ENCODE measurements at places on chromosomes 1 and 21. TPM values are rescaled to one million over a fixed set of nuclear protein-coding genes. Genes with fewer than 3 reads are reported as not detected.

DNA sequence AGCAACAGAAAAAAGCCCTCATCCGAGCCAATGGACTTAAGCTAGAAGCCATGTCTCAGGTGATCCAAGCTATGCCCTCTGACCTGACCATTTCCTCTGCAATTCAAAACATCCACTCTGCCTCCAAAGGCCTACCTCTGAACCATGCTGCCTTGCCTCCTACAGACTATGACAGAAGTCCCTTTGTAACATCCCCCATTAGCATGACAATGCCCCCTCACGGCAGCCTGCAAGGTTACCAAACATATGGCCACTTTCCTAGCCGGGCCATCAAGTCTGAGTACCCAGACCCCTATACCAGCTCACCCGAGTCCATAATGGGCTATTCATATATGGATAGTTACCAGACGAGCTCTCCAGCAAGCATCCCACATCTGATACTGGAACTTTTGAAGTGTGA is 20.7 kb downstream of the NR5A2 start:
- H3K36me3 ChIP-seq, result peaks cover 8% of the 10 kb centered on the region
- H3K4me3 ChIP-seq, result no peak overlapping the region
- no peak for DNase-seq
- H3K4me1 ChIP-seq, result peaks cover 15% of the 10 kb centered on the region
- peak overlapping the region; percentile 75 for H3K27ac ChIP-seq
- peaks cover 2% of the 10 kb centered on the region for H3K27me3 ChIP-seq

The MIXL1 gene
- polyA plus RNA-seq, result 0.28 TPM

GRCh38 chr1:224168859-224169380 is 14.1 kb upstream of the DEGS1 start:
- DNase-seq, result no peak
- no peak overlapping the region for H3K27ac ChIP-seq
- H3K4me1 ChIP-seq, result no peaks in the 10 kb centered on the region
- no peak overlapping the region for H3K4me3 ChIP-seq

The BRDT gene
- not detected for polyA plus RNA-seq

The TADA1 gene
- polyA plus RNA-seq, result 18.5 TPM

The SIM2 gene
- 0.58 TPM for polyA plus RNA-seq

GRCh38 chr1:227777156-227777555 is 38.3 kb upstream of the PRSS38 start:
- H3K36me3 ChIP-seq, result peaks cover 27% of the 10 kb centered on the region
- no peak for DNase-seq
- H3K4me3 ChIP-seq, result no peak overlapping the region
- H3K27ac ChIP-seq, result no peak overlapping the region
- no peaks in the 10 kb centered on the region for H3K27me3 ChIP-seq

DNA sequence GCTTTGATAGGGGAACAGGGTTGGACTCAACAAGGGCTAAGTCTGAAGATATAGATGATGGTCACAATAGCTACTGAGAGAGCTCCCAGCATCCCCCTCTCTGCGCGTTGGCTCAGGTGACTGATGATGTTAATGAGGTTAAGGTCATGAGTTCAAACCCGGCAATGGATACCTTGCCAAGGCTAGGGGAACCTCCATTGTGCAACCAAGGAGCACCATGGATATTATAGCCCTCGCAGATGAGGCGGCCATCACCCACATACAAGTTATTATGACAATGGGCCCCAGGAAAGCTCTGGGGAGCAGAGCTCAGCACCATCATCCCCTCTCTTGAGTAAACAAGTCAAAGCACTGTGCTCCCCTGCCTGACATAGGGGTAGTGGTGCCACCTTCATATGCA is 8.2 kb downstream of the KCNA2 start:
- H3K36me3 ChIP-seq, result no peaks in the 10 kb centered on the region
- peaks cover 12% of the 10 kb centered on the region for H3K27me3 ChIP-seq
- H3K4me1 ChIP-seq, result peaks cover 4% of the 10 kb centered on the region
- H3K27ac ChIP-seq, result no peak overlapping the region
- H3K4me3 ChIP-seq, result no peak overlapping the region

The VAV3 gene
- 18.3 TPM for polyA plus RNA-seq

DNA sequence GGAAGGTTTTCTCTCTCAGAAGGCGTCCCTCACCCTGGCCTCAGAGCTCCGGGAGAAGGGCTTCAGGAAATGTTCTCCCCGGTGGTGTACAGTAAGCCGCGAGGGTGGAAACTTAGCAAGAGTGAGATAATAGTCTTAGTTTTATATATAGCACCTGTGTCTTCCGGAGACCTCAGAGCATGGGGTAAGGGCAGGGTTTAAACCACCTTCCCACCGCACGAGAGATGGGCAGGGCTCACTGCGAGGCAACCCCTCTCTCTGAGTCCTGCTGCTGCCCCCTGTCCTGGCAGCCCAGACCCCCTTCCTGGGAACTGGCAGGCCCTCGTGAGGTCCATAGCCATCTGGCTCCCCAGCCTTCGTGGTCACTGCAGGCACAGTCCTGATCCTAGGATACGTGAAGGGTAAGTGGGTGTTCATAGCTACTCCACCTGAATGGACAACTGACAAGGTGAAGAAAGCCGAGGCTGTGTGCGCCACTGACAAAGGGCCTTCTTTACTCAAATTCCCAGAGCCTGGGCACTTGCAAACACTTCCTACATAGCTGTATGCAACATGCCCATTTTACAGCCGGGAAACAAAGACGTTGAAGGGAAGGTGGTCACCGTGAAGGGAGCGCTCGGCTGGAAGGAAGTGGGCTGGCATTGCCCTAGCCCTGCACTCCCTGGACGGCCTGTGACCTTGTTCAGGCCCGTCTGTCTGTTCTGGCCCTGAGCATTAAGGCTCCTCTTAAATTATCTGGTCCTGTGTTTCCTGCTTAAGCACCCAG is 26.9 kb downstream of the ITPKB start:
- peaks cover 3% of the 10 kb centered on the region for H3K4me1 ChIP-seq
- no peaks in the 10 kb centered on the region for H3K36me3 ChIP-seq
- H3K27me3 ChIP-seq, result no peaks in the 10 kb centered on the region

GRCh38 chr1:220380885-220381284 is 108.6 kb upstream of the RAB3GAP2 start:
- DNase-seq, result no peak
- H3K27ac ChIP-seq, result no peak overlapping the region
- no peaks in the 10 kb centered on the region for H3K27me3 ChIP-seq
- no peak overlapping the region for H3K4me3 ChIP-seq
- H3K36me3 ChIP-seq, result no peaks in the 10 kb centered on the region

- H3K4me3 ChIP-seq, result no peak overlapping the region
- no peaks in the 10 kb centered on the region for H3K27me3 ChIP-seq
- H3K27ac ChIP-seq, result no peak overlapping the region
- H3K36me3 ChIP-seq, result no peaks in the 10 kb centered on the region
Measured at GRCh38 chr1:174166530-174167264, 7.4 kb downstream of the RABGAP1L start.

- peaks cover 10% of the 10 kb centered on the region for H3K4me1 ChIP-seq
- no peak overlapping the region for H3K27ac ChIP-seq
- no peak overlapping the region for H3K4me3 ChIP-seq
- peaks cover 43% of the 10 kb centered on the region for H3K27me3 ChIP-seq
- no peaks in the 10 kb centered on the region for H3K36me3 ChIP-seq
Measured at GRCh38 chr1:2022063-2022770, 3.1 kb downstream of the GABRD start.

The HEYL gene
- polyA plus RNA-seq, result 6.4 TPM

GRCh38 chr1:942864-943533 is 16.1 kb downstream of the NOC2L start:
- DNase-seq, result peak; percentile 50
- peaks cover 50% of the 10 kb centered on the region for H3K27me3 ChIP-seq
- H3K4me1 ChIP-seq, result peaks cover 28% of the 10 kb centered on the region
- H3K4me3 ChIP-seq, result peak overlapping the region; percentile 2

The RXFP4 gene
- polyA plus RNA-seq, result 0.34 TPM

The TTC22 gene
- polyA plus RNA-seq, result 28.2 TPM

GRCh38 chr1:68221980-68222373 is 10.3 kb downstream of the WLS start:
- no peak for DNase-seq
- H3K27ac ChIP-seq, result no peak overlapping the region
- peaks cover 5% of the 10 kb centered on the region for H3K36me3 ChIP-seq
- no peak overlapping the region for H3K4me3 ChIP-seq
- H3K4me1 ChIP-seq, result no peaks in the 10 kb centered on the region

DNA sequence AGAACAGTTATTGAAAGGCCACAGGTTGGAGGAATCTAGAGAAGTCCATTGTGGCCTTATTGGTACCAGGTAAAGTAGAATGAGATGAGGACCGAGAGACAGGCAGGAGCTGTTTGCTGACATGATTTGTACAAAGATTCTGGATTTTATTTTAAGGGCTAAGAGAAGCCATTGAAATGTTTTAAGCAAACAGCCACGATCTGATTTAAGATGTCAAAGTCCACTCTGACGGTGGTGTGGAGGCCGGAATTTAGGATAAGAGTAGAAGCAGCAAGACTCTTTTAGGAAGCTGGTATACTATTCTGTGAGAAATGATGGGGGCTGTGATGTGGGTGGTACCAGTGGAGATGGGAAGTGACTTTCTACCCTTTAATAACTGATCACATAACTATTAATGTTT is 418.5 kb downstream of the DPYD start:
- no peaks in the 10 kb centered on the region for H3K36me3 ChIP-seq
- H3K27me3 ChIP-seq, result no peaks in the 10 kb centered on the region
- DNase-seq, result no peak
- H3K4me1 ChIP-seq, result no peaks in the 10 kb centered on the region
- no peak overlapping the region for H3K27ac ChIP-seq

GRCh38 chr1:54978528-54979326 is 1.7 kb upstream of the TMEM61 start:
- peaks cover 36% of the 10 kb centered on the region for H3K27me3 ChIP-seq
- no peak overlapping the region for H3K27ac ChIP-seq
- no peak overlapping the region for H3K4me3 ChIP-seq
- peaks cover 3% of the 10 kb centered on the region for H3K4me1 ChIP-seq
- H3K36me3 ChIP-seq, result no peaks in the 10 kb centered on the region

DNA sequence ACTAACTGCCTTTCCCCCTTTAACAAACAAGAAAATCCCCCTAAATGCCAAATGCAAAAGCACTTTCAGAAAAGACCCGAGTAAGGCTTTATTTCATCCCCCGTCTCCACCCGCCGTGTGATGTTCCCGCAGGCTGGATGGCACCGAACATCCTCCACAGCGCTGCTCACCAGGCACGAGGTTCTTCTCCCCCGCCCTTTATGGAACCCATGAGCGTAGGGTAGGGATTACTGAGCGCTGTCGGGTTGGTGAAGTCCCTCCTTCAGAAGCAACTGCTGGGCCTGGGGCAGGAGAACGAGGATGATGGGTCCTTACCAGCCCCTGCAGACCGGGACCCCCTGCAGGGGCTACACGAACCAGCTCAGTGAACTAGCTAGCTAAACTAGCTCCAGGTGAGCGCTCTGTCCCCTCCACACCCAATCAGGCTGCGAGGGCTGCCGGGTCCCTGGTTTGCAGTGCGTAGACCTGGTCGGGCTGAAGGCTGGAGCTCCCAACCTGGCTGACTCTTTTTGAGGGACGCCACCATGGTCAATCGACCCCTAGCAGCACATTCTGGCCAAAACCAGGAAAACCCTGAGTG is 80.4 kb downstream of the ITPKB start:
- no peak overlapping the region for H3K27ac ChIP-seq
- DNase-seq, result no peak
- H3K4me3 ChIP-seq, result no peak overlapping the region
- H3K36me3 ChIP-seq, result no peaks in the 10 kb centered on the region
- no peaks in the 10 kb centered on the region for H3K27me3 ChIP-seq

DNA sequence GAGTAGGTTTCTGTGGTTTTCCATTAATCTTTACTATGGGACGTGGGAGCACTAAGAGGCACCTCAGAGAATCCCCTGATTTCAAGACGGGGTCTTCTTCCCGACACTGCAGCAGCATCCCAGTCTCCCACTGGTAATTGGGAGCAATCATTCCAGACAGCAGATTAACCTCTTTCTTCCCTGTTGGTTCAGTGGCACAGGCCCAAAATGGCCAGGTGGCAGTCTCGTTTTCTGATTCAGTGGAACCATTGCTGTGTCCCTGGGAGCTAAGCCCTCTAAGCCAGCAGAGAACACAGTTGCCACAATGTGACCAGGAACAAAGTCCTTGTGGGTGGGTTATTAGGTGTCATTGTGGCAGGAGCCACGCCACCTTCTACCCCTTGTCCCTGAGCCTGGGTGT is 342.1 kb downstream of the MATN1 start:
- no peak for DNase-seq
- no peaks in the 10 kb centered on the region for H3K36me3 ChIP-seq
- peaks cover 24% of the 10 kb centered on the region for H3K4me1 ChIP-seq

The GNAI3 gene
- polyA plus RNA-seq, result 7.5 TPM

DNA sequence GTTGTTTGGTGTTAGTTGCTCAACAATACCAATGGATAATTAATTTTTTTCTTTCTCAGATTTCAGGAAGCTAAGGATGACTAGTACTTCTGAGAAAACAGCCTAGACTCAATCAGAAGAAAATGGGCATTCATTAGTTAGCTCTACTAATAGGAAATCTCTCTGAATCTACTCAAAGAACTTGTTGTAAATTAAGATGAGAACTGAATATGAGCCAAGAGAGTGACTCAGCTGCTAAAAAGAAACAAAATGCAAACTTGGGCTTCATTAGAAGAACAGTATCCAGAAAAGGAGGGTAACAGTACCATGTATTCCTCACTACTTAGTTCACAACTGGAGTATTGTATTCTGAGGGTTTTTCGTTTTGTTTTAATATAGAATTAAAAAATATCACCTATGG is 12.5 kb downstream of the FOXJ3 start:
- H3K4me3 ChIP-seq, result no peak overlapping the region
- DNase-seq, result no peak
- no peaks in the 10 kb centered on the region for H3K36me3 ChIP-seq

The TFF2 gene
- polyA plus RNA-seq, result 0.12 TPM

DNA sequence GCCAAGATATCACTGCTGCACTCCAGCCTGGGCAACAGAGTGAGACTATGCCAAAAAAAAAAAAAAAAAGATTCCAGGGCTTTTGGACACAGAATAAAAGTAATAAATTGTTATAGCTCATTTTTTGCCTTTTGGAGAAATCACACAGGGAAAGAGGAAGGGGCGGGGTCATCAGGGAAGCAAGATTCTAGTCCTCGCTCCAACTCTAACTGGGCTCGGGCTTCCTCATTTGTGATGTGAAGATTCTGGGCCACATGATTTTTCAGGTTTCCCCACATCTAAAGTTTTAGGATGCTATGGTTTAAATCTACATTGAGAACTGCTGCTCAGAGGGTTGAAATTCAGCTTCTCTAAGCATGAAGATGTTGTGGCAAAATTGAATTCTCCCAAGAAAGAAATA is 179.3 kb upstream of the PLXNA2 start:
- H3K27me3 ChIP-seq, result peaks cover 2% of the 10 kb centered on the region
- DNase-seq, result no peak
- H3K4me1 ChIP-seq, result no peaks in the 10 kb centered on the region
- H3K27ac ChIP-seq, result no peak overlapping the region
- H3K36me3 ChIP-seq, result no peaks in the 10 kb centered on the region

GRCh38 chr1:84711121-84711520 is 20.9 kb upstream of the SSX2IP start:
- no peaks in the 10 kb centered on the region for H3K27me3 ChIP-seq
- DNase-seq, result no peak
- peaks cover 7% of the 10 kb centered on the region for H3K4me1 ChIP-seq
- H3K27ac ChIP-seq, result no peak overlapping the region
- H3K4me3 ChIP-seq, result no peak overlapping the region

The GPR161 gene
- polyA plus RNA-seq, result 7.7 TPM

- no peaks in the 10 kb centered on the region for H3K27me3 ChIP-seq
- peaks cover 69% of the 10 kb centered on the region for H3K36me3 ChIP-seq
- no peak for DNase-seq
Measured at GRCh38 chr1:37883671-37884070, 24.3 kb upstream of the MTF1 start.

Data from large intestine (tissue), 12 donors.